Stimulated activated CD4-positive, alpha-beta T cell treated with anti-CD3 and anti-CD28 coated beads, Interleukin-15, amount 100 ng/mL, for 1 hour (primary cell): ENCODE measurements at places on chromosomes 4 and X.
A peak's percentile ranks its signal among the peaks of the same experiment; 100 is the strongest.

DNA sequence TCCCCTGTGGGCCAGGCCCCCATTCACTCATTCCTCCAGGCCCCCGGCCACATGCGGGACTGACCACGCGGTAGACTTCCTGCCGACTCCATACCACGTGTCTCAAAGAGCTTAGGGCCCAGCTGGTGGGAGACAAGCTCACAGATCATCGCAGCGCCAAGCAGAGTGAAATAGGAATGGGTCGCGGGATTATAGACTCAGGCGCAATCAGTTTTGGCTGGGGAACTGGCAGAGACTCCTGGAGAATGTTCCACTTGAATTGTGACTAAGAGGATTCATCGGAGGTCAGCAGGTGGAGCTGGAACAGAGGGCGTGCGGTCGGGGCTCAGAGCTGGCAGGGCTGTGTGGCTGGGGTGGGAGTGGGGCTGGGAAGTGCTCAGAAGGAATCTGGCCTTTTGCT, 15.6 kb downstream of the ATP2B3 start:
- no peak for DNase-seq

DNA sequence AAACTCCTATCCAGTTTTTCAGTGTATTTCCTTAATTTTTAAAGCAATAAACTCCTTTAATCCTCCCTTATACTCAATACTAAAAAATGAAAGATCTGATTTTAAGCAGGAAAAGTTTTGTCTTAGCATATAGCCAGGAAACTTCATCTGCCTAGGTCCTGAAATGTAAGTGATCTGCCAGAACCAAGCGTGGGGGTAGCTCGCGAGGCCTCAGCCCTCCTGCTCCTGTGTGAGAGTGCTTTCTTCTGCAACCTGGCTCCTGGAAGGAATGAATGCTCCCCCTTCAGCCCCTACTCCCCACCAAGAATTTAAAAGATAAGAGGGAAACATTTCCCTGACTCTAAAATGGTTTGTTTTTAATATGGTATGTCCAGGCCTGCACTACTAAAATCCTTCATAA, 160.1 kb downstream of the CBR4 start:
- DNase-seq: no peak

DNA sequence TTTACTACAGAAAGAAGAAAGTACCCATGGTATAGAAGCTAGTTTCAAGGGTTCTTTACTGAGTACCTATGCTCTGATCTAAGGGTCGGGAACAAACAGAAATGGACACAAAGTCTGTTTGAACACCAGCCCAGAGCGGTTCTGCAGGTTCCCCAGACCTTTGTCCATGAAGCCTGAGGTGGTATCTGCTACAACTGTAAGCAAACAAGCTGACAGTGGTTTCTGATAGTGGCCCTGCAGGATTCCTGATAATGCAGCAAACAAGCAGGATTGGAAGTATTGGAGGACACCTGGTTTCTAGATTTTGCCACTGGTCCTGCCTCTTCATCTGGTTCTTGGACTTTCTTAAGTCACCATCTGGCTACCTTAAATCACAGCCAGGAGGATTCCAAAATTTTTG, 23.7 kb downstream of the SMPX start:
- DNase-seq: no peak

- DNase-seq: no peak
Observed at GRCh38 chr4:59612235-59612634, 1587.9 kb upstream of the ADGRL3 start.

GRCh38 chrX:65635378-65635777, 32.1 kb upstream of the MSN start:
- no peak for DNase-seq

- no peak for DNase-seq
Observed at GRCh38 chr4:71189471-71189870, 149.3 kb upstream of the SLC4A4 start.

- DNase-seq: no peak
Observed at GRCh38 chrX:1778817-1779216, 164.0 kb downstream of the ASMT start.

DNA sequence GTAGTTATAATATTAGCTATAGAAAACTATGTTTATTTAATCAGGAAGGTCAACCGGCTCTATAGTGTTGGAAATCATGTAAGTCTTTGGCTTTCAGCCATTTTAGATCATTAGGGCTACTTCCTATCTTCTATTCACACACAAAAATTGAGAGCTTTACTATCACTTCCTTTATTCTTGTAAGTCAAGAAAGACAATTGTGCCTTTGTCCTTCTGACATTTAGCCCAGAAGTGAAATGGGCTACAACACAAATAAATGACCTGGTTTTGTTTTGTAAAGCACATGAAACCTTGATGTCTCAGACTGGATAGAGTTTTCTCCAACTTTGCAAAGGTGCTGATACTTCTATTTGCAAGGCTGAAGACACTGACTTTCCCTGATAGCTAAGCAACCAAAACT, 122.4 kb upstream of the ACSL4 start:
- DNase-seq: no peak

DNA sequence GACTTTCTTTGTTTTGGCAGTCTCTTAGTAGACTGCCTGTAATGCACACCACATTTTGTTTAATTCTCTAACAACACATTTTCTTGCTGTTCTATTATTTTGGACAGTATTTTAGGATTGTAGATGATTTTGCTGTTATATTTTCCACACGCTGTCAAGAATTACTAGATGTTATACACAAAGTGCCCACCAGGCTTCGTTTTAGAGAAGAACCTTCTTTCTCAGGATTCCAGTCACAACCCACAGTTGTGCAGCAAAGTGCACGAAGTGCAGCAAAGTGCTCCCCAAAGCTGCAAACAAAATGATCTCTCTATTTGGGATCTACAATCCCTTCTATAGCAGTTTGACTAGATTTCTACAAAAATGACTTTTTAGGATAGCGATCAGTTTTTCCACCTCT, 2.4 kb downstream of the ZNF141 start:
- DNase-seq: no peak

- no peak for DNase-seq
Observed at GRCh38 chr4:109610489-109610888, 50.4 kb downstream of the MCUB start.

DNA sequence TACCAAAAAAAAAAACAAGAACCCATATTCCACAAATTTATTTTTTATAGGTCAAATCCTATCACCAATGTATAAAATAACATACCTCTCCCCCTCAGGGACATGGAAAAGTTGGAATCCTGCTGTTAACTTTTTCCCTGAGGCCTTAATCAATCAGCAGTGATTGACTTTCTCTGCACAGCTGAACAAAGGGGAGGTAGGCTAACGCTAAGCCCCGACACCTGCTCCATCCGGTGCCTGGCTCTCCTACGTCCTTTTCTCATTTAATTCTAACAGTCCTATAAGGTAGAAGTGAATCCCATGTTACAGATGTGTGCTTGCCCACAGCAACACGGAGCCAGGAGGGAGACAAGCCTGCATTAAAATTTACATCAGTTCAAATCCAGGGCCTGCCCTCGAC, 2.8 kb downstream of the CENPU start:
- DNase-seq: no peak

DNA sequence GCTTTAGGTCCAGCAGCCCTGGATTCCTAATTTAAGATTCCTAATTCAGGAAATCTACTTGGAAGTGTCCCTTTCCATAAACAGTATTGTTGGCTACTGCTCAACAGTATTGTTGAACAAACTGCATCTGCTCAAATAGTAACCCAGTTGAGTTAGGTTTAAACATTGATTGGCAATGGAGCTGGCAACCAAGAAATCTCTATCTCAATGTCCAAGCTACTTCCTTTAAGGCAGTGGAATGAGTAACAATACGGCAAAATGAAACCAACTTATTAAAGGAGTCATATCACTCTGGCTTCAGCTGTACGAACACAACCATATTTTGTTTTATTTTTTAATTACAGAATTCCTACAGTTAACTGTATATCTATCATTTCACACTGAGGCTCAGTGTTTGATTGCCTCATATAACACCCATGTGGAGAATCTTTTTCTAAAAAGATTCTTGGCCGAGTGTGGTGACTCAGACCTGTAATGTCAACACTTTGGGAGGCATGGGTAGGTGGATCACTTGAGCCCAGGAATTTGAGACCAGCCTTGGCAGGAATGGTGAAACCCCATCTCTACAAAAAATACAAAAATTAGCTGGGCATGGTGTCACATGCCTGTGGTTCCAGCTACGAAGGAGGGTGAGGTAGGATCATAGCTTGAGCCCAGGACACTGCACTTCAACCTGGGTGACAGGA, 71.7 kb upstream of the IL13RA1 start:
- DNase-seq: no peak

DNA sequence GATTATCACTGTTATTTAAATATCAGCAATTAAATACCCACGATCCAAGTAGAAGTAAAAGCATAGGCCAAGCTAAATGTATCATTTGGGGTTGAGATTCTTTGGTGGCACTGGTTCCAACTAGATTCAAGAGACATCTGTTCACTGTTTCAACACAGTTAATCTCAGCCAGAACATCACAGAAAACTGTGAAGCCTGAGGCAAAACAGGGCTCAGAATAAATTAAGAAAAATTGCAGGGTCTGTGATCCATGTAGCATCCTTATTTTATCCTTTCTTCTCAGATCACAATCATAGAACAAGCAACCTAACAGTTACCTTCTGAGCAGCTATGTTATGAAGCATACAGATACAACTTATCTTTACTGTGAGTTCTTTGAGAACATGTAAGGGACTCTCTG, 23.7 kb downstream of the YTHDC1 start:
- no peak for DNase-seq

GRCh38 chr4:39928538-39928937, 49.2 kb downstream of the PDS5A start:
- no peak for DNase-seq

- DNase-seq: no peak
Observed at GRCh38 chr4:53349091-53349491, 16.8 kb downstream of the SCFD2 start.

GRCh38 chr4:171186700-171187099, 626.5 kb upstream of the GALNTL6 start:
- no peak for DNase-seq

GRCh38 chr4:147723326-147723725, 8.6 kb upstream of the ARHGAP10 start:
- DNase-seq: no peak

DNA sequence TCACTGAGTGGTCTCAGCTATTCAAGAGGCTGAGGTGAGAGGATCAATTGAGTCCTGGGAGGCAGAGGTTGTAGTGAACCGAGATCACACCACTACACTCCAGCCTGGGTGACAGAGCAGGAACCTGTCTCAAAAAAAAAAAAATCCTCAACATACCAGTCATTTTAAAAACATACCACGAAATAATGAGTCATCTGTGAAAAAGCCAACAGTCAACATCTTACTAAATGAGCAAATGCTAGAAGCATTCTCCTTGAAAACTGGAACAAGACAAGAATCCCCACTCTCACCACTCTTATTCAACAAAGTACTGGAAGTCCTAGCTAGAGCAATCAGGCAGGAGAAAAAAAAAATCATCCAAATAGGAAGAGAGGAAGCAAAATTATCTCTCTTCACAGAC, 104.0 kb upstream of the ARHGEF9 start:
- DNase-seq: no peak

GRCh38 chr4:139465922-139466321, 12.0 kb downstream of the RAB33B start:
- no peak for DNase-seq

GRCh38 chr4:153198719-153199118, 5.5 kb upstream of the TRIM2 start:
- no peak for DNase-seq

- peak; percentile 6 for DNase-seq
Observed at GRCh38 chrX:103687696-103688201, 1.2 kb upstream of the MORF4L2 start.
